CD4-positive, alpha-beta T cell treated with Interleukin-17A for 1 hour (primary cell): ENCODE measurements at places on chromosomes 12 and 14.

DNA sequence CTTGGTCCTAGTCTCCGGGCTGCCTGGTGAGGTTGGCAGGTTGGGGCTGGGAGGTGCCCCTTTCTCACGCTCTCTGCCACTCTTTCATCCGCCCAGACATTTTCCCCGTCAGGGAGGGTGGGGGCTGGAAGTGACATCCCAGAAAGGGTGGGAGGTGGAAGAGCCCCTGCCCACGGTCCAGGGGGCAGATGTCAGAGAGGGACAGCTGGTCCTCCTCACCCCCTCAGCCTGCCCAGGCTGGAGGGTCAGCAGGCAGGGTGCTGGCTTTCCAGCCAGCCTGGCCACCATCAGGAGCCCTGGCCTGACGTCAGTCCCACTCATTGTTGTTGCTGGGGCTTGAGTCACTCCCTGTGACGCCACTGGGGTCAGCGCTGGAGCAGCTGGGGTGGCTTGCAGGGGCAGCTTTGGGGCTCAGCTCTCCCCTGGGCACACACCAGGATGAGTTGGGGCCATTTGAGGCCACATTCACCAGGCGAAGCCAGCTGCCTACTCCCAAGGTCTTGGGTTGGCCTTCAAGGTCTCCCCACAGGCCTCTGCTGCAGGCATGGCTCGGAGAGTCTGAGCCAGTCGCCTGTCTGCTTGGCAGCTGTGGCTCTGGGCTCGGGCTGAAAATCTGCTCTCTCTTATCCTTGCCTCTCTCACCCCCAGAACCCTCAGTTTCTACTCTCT is 5.7 kb upstream of the ATG101 start:
- DNase-seq: no peak

DNA sequence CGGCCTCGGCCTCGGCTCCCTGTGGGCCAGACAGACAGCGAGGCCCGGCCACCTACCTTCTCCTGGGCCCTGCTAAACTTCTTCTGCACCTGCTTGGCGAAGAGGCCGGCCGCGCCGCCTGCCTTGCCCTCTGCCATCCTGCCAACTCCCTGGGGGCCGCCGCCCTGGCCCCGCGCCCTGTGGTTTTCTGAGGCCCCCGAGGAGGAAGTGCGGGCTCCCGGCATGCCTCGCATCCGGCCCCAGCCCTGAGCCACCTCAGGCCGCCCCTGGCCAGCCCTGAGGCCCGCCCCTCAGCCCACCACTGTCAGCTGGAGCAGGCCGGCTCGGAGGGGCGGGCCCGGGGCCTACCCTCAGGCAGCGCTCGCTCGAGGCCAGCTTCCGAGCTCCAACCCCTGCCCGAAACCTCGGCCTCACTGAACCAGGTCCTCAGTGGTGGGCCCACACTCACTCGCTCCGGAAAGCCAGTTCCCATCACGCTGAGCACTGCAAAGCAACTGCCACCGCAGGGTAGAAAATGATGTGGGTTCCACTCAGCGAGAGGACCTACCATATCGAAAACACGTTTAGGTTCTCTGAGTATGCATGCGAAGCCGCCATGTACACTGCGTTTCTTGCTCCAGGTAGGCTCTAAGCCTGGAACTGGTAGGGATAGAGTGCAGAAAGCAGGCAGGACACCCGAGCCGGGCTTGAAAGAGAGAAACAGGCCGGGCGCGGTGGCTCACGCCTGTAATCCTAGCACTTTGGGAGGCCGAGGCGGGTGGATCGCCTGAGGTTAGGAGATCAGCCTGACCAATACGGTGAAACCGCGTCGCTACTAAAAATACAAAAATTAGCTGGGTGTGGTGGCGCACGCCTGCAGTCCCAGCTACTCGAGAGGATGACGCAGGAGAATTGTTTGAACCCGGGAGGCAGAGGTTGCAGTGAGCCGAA is at the start of gene BIN2:
Gene BIN2 (minus strand): TSS at position 209 of the 930 bp plus-strand sequence. CDS start 72 bp downstream, at position 137.
- DNase-seq: peak; percentile 77

DNA sequence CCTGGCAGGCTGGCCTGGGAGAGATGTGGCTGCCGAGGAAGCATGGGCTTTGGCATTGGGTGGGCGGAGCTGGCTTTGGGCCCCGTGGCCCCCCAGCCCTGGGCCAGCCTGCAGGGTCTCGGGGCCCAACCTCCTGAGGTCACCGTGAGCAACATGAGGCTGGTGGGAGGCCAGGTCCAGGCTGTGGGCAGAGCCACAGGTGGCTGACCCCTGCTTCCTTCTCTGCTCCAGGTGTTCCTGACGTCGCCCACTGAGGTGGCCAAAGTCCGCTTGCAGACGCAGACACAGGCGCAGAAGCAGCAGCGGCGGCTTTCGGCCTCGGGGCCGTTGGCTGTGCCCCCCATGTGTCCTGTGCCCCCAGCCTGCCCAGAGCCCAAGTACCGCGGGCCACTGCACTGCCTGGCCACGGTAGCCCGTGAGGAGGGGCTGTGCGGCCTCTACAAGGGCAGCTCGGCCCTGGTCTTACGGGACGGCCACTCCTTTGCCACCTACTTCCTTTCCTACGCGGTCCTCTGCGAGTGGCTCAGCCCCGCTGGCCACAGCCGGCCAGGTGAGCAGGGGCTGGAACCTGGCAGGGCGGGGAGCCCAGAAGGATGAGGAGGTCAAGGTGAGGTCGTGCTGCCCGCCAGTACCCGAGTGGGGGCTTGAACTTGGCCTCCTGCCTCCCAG is 5.5 kb downstream of the SLC25A47 start:
- no peak for DNase-seq

DNA sequence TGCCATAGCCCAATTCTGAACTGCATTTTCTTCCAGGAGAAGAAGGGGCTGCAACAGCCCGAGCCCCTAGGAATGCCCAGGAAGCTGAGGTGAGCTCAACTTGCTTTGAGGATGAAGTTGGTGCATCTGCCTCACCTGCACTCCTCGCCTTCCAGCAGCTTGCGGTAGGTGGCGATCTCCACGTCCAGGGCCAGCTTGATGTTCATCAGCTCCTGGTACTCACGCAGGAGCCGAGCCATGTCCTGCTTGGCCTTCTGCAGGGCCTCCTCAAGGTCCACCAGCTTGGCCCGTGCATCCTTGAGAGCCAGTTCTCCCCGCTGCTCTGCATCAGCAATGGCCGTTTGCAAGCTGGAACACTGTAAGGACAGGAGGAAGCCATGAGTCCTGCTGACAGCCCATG is 6.0 kb downstream of the KRT75 start:
- no peak for DNase-seq

- DNase-seq: no peak
Measured at GRCh38 chr14:61899497-61899896, 137.3 kb downstream of the SNAPC1 start.

- DNase-seq: no peak
Measured at GRCh38 chr12:1559676-1560091, 34.7 kb downstream of the FBXL14 start.

- DNase-seq: peak; percentile 49
Measured at GRCh38 chr14:21987937-21988336, 314.3 kb upstream of the OR4E1 start.

DNA sequence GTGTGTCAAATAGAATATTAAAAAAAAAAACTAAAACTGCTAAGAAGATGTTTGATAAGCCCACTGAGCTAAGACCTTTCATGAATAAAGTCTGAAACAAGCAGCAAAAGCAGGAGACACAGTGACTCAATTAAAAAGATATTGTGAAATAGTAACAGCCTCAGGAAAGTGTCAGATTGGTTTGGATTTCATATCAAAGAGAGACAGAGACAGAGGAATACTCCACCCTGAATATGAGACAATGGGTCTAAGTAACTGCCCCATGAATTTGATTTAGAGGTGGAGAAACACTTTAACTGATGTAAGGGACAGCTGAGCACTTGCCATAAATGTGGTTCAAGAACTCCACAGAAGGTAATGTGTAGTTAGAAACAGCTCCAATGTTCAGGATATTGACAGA is 277.9 kb upstream of the FOXG1 start:
- DNase-seq: no peak

DNA sequence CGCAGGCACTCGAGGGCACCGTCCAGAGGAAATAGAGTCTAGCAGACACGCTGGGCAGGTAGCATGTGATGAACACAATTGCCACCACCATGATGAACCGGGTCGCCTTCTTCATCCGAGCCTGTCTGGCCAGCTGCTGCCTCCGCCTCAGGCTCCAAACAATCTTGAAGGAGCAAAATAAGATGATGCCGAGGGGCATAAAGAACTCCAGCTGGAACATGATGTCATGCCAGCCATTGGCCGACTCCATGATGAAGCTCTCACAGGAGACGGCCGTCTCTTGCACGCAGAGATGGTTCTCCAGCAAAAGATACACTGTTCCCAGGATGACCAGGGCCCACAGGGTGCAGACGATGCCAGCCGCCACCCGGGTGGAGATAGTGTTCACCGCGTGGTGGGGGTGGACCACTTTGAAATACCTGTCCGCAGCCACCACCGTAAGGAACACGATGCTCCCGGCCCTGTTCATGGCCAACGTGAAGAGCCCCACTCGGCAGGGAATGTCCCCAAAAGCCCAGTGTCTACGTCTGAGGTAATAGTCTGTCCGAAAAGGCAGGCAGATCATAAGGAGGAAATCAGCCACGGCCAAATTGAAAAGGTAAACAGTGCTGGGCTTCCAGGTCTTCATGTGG is 945 bp downstream of the HCAR1 start:
- DNase-seq: no peak

GRCh38 chr14:48616931-48617330 is 941.5 kb upstream of the MDGA2 start:
- DNase-seq: no peak

GRCh38 chr12:128702371-128702770 is 121.4 kb downstream of the SLC15A4 start:
- DNase-seq: no peak

DNA sequence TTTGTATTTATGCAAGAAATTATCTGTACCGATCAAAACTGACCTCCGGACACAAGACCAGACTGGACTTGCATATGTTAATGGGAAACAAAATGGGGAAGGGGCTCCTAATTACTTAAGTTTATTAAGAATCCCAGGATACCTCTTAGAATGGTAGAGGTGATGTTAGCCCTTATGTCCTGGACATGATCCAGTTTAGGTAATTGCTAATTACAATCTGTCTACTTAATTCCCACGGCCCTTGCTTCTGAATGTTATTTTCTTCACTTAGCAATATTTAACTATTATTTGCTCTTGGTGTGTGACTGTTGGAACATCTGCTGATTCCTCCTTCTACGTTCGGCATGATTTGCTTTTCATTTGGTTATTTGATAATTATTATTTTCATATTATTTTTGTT is 644.0 kb downstream of the DIO2 start:
- DNase-seq: no peak

GRCh38 chr12:131591136-131591535 is 119.8 kb upstream of the SFSWAP start:
- DNase-seq: no peak

GRCh38 chr12:64122154-64122553 is 99.9 kb downstream of the KICS2 start:
- DNase-seq: no peak

DNA sequence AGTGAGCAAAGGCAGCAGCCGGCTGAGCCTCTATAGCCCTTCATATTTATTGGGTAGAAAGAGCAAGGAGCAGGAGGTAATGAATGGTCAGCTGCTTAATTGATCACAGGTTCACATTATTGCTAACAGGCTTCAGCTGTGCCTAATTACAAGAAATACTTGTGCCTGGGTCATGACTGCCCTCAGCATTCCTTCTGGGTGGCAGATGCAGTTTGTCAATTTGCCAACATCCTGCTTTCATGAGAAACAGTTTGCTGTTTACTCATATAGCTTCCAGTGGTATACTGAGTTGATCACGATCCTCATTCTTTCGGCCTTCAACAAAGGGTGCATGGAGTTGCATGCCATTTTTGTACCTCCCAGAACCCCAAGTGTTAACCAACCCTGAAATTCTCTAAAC is 81.0 kb upstream of the PLEKHG7 start:
- no peak for DNase-seq

DNA sequence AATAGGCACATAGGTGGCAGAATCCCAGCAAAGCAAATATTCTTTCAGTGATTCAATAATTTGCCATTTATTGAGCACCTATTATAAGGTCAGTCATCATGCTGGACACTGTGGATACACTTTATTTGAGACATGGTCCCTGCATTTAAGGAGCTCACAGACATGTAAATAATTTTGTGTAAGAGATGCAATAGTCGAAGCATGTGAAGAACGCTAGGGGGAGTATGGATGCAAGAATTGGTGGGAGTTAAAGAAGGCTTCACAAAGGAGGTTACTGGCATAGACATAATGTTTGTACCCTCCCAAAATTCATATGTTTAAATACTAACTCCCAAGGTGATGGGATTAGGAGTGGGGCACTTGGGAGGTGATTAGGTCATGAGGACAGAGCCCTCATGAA is 260.6 kb upstream of the GARIN6 start:
- no peak for DNase-seq

DNA sequence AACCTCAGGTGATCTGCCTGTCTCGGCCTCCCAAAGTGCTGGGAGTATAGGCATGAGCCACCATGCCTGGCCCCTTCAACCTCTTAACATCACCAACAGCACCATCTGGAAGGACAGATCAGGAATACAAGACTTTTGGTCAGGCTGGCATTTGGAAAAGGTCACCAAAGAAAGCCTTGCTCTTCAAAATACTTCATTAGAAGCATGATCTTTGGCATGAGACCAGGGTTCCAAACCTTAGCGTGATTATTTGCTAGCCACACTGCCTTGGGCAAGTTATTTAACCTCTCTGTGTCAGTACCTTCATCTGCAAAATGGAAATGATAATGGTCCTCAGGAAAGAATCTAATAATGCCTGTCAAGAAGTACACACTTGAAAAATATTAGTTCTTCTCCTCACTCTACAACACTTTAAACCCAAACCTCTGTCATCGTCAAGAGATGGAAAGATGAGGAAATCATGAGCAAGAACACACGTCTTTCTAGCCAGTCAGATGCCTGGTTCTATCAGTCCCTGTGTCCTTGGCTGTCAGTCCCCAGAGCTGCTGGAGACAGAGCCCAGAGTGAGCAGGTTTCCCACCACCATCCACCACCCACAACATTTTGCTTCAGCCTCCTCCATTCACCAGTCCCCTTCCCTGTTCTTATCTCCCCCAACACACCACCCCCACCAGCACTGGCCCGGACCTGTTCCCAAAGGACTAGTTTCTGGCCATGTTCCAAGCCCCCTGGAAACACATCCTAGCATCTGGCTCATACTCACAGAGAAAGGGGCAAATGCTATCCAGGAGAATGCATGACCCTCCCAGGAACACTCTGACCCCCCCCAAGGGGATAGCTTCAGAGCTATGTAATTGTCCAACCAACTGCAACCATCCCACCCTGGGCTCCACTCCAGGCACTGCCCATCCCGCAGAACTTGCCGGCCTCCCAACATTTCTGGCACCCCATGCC is 2.0 kb downstream of the ADCY6 start:
- no peak for DNase-seq

DNA sequence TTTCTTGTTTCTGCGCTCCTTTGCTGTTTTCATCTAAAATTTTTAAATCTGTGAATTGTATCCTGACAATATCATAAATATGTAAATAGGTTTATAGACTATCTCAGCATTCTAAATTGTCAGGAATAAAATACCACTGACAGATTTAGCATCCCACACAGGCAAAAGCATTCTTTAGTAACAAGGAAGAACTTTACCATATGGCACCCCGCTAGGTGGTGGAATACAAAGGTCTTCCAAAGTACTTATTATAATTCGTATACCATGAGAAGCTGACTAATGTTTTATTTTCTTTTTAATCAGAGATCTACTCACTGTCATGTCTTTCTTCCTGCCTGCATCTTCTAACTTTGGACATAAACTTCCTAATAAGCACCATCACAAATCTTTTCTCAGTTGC is 328.8 kb upstream of the NOVA1 start:
- no peak for DNase-seq

- DNase-seq: no peak
Measured at GRCh38 chr14:56630707-56631106, 51.1 kb downstream of the TMEM260 start.
